ENCODE measurements at places on chromosomes 5 and 9. TPM values are rescaled to one million over a fixed set of nuclear protein-coding genes. Genes with fewer than 3 reads are reported as not detected.

- H3K27me3 ChIP-seq, result no peaks in the 10 kb centered on the region
- H3K36me3 ChIP-seq, result peaks cover 23% of the 10 kb centered on the region
- no peak overlapping the region for H3K27ac ChIP-seq
- H3K4me3 ChIP-seq, result no peak overlapping the region
- H3K4me1 ChIP-seq, result peaks cover 3% of the 10 kb centered on the region
Measured at GRCh38 chr5:151461312-151461711, 13.9 kb downstream of the SLC36A1 start.

DNA sequence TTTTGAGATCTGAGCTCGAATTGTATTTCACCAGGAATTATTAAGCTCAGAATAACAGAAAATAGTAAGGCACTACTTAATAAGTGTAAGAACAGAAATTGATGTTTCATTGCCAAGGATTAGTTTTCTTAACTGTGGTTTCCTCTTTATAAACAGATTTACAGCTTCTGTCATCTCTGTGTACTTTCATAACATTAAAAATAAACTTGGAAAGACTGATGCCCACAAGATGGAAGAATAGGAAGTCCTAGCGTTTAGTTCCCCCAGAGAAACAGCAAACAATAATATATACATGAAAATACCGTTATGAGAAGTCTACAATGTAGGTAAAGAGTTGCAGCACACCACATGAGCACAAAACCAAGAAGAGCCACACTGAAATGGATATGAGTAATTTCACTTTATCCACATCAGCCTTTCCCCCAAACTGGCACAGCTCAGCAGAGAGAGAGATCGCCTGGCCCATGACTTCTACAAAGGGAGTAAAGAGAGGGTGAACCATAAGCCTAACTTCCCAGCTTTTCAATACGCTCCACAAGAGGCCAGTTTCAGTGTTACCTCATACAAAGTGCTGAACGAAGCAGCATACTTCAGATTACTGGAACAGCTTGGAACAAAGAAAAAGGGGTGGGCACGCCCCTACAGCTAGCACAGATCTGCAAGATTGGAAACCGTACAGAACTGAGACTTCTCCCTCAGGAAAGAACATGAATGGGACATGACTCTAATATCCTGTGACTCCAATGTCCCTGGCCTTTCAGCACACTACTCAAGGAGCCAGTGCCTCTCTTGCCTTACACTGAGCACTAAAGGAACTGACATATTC, 75.4 kb downstream of the EMB start:
- H3K36me3 ChIP-seq, result no peaks in the 10 kb centered on the region
- no peak for DNase-seq
- H3K27me3 ChIP-seq, result no peaks in the 10 kb centered on the region
- no peak overlapping the region for H3K4me3 ChIP-seq
- H3K27ac ChIP-seq, result no peak overlapping the region
- H3K4me1 ChIP-seq, result no peaks in the 10 kb centered on the region

GRCh38 chr5:44245935-44246334, 143.3 kb downstream of the FGF10 start:
- no peaks in the 10 kb centered on the region for H3K36me3 ChIP-seq
- no peak overlapping the region for H3K27ac ChIP-seq
- DNase-seq, result no peak
- H3K4me1 ChIP-seq, result no peaks in the 10 kb centered on the region

TMEM141 gene
- total RNA-seq, result 94.7 TPM

GRCh38 chr5:137659209-137659608, 76.7 kb downstream of the KLHL3 start:
- no peak for DNase-seq
- H3K4me3 ChIP-seq, result no peak overlapping the region
- H3K27ac ChIP-seq, result no peak overlapping the region
- H3K27me3 ChIP-seq, result no peaks in the 10 kb centered on the region
- no peaks in the 10 kb centered on the region for H3K4me1 ChIP-seq

DNA sequence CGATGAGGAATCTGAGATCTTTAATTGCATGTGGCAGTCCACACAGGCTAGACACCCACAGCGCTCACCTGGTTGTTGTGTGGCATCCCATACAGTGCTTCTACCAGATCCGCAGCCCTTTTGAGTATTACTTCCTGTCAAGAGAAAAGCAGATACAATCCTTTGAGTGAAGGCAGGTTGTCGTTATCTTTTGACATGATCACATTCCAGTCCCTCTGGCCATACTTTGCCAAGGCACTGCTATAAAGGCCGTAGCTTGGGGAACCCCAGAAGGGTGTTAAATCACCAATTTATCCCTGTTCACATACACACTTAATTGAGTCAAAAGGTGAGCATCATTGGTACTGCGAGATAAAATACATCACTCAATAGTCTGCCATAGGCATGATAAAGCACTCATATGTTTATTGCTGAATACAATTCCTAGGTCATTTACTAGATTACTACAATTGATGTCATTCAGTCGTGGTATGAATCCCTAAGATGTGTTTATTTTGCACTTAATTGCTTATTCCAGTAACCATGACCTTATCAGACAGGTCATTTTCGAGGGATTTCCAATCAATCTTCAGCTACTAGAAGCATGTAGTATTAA, 385.6 kb downstream of the EBF1 start:
- no peak overlapping the region for H3K4me3 ChIP-seq
- H3K4me1 ChIP-seq, result no peaks in the 10 kb centered on the region
- DNase-seq, result no peak
- H3K36me3 ChIP-seq, result no peaks in the 10 kb centered on the region

DNA sequence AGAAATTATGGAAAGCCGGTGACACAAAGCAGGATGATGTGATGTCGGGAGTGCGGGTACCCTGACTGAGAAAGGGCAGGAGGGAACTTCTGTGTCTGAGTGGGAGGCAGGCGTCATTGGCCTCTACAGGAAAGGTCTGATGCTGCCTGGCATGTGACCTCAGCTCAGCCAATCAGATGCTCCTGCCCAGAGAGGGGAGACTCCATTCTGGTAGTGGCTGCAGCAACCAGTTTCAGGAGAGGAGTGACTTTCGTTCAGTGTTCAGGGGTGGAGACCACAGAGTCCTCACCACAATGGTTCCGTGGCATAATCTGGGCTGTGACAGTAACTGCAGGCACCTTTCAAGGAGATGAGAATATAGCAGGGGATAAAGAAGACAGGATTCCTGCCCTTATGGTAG, 6.7 kb upstream of the SFXN1 start:
- H3K4me1 ChIP-seq, result no peaks in the 10 kb centered on the region
- no peak overlapping the region for H3K4me3 ChIP-seq
- peaks cover 55% of the 10 kb centered on the region for H3K27me3 ChIP-seq
- H3K27ac ChIP-seq, result no peak overlapping the region
- H3K36me3 ChIP-seq, result no peaks in the 10 kb centered on the region
- no peak for DNase-seq

THBS4 gene
- total RNA-seq, result not detected

GRCh38 chr9:127525401-127526188, 74.3 kb downstream of the LRSAM1 start:
- H3K27me3 ChIP-seq, result no peaks in the 10 kb centered on the region
- H3K4me3 ChIP-seq, result no peak overlapping the region
- H3K27ac ChIP-seq, result no peak overlapping the region
- peaks cover 84% of the 10 kb centered on the region for H3K36me3 ChIP-seq

DNA sequence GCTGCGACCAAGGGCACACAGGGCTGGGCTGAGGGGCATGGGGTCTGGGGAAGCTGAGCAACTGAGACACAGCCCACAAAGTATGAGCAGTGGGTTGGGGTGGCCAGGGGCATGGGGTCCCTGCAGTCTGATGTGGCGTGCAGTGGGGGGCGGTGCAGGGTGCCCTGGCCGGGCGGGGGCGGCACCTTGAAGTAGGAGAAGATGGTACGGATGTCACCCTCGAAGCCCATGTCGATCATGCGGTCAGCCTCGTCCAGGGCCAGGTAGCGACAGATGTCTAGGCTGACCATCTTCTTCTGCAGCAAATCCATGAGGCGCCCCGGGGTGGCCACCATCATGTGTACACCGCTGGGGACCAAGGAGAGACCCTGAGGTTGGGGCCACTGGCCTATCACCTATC, 3.3 kb downstream of the DDX41 start:
- H3K36me3 ChIP-seq, result peaks cover 63% of the 10 kb centered on the region
- H3K4me3 ChIP-seq, result no peak overlapping the region
- H3K4me1 ChIP-seq, result peaks cover 23% of the 10 kb centered on the region
- H3K27ac ChIP-seq, result no peak overlapping the region

DNA sequence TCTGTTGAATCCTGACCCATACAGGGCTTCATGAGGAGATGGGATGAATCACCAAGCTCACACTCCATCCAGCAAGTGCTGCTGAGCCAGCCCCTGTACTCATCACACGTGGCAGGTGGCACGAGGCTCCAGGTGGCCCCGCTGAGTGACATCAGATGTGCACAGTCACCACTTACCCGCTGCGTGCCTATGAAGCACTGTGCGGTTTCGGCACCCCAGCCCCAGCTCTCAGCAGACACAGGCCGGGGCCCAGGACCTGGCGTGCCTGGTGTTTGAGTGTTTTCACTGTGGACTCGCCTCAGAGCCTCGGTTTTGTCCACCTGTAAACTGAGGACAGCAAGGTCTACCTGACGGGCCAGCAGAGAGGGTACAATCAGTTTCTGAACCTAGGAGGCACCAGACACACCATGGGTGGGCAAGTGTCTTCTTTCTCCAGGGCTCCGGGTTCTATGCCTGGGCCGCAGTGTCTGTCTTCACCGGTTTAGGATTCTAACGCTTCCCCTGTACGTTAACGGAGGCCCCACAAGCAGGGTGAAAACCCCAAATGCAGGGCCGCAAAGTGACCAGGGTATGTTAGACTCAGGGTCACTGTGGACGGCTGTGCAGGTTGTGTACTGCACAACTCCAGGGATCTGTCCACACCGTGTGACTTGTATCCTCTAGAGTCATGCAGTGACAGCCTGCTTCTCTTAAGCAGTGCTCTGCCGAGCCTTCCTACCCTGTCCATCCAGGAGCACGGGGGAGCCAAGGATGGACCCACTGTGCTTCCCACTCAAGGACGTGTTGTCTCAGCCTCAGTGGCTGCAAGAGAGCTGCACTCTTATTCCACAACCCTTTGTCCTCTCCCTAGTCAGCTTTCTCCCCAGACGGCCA, 44.3 kb upstream of the COL5A1 start:
- peaks cover 5% of the 10 kb centered on the region for H3K4me1 ChIP-seq
- no peak overlapping the region for H3K27ac ChIP-seq
- no peak for DNase-seq
- H3K27me3 ChIP-seq, result peaks cover 26% of the 10 kb centered on the region

DNA sequence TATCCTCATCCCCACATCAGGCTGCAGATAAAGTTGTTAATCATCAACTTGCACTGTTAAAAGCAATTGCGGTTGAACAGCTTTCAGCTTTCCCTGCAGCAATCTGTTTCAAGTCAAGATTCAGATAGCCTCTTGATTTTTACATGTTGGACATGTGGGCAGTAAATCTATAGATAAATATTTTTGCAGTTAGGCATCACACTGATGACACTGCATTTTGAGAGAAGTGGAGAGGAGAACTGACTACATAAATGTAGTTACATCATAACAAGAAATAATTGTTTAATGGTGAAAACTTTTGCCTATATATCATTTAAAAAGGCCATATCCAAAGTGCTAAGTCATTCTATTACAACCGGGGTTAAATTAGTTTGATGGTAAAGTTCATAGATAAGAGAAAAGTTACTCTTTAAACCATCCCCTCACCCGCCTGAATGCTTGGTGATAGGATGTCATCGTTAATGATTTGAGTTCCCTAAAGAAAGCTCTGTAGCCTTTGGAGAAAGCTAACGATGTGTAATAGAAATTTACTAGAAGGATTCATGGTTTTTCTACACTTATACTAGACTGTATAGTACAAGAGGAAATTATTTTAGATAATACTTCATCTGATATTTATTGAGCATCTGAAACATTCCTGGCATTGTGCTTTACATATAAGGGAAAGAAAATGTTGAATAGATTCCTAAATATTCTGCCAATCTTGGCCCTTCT, 30.8 kb upstream of the ALDH1A1 start:
- H3K27ac ChIP-seq, result no peak overlapping the region
- no peaks in the 10 kb centered on the region for H3K27me3 ChIP-seq
- H3K36me3 ChIP-seq, result no peaks in the 10 kb centered on the region
- no peak for DNase-seq

SLC46A2 gene
- not detected for total RNA-seq

DNA sequence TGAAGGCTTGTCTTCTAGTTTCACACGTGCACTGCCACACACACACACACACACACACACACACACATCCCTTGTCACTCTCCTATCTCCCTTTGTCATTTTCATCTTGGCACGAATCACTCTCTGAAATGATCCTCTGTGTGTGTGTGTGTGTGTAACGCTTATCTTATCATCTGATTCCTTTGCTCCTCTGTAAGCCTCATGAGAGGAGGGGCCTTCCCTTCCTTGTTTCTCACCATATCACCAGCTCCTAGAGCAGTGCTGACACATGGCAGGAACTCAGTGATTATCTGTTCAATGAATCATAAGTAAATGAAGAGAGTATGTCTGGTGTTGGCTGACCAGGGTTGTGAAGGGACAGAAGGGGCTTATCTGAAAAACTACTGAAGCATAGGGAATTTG, 53.3 kb downstream of the PDE4D start:
- no peaks in the 10 kb centered on the region for H3K36me3 ChIP-seq
- H3K27me3 ChIP-seq, result no peaks in the 10 kb centered on the region
- no peak overlapping the region for H3K4me3 ChIP-seq
- no peak for DNase-seq
- no peak overlapping the region for H3K27ac ChIP-seq

GRCh38 chr5:119322312-119322947, 33.4 kb upstream of the TNFAIP8 start:
- H3K27me3 ChIP-seq, result no peaks in the 10 kb centered on the region
- peak; percentile 49 for DNase-seq
- peak overlapping the region; percentile 92 for H3K27ac ChIP-seq
- no peaks in the 10 kb centered on the region for H3K36me3 ChIP-seq

- H3K27me3 ChIP-seq, result no peaks in the 10 kb centered on the region
- no peak overlapping the region for H3K27ac ChIP-seq
- H3K4me1 ChIP-seq, result peaks cover 20% of the 10 kb centered on the region
- no peak overlapping the region for H3K4me3 ChIP-seq
Measured at GRCh38 chr5:139181322-139181730, 16.8 kb downstream of the SIL1 start.

CNOT8 gene
- 47.7 TPM for total RNA-seq

- H3K4me1 ChIP-seq, result no peaks in the 10 kb centered on the region
- H3K27me3 ChIP-seq, result no peaks in the 10 kb centered on the region
- no peak overlapping the region for H3K4me3 ChIP-seq
- no peaks in the 10 kb centered on the region for H3K36me3 ChIP-seq
Measured at GRCh38 chr9:109349421-109349846, 28.6 kb upstream of the EPB41L4B start.

- no peaks in the 10 kb centered on the region for H3K27me3 ChIP-seq
- no peak overlapping the region for H3K27ac ChIP-seq
- no peak for DNase-seq
- H3K4me3 ChIP-seq, result no peak overlapping the region
- no peaks in the 10 kb centered on the region for H3K36me3 ChIP-seq
Measured at GRCh38 chr5:143425835-143426234, 22.3 kb upstream of the NR3C1 start.

- no peak overlapping the region for H3K4me3 ChIP-seq
- H3K4me1 ChIP-seq, result no peaks in the 10 kb centered on the region
- no peak for DNase-seq
- no peaks in the 10 kb centered on the region for H3K27me3 ChIP-seq
Measured at GRCh38 chr5:168066536-168067208, 224.8 kb upstream of the WWC1 start.

GRCh38 chr9:107807183-107807582, 317.6 kb upstream of the KLF4 start:
- no peak for DNase-seq
- no peak overlapping the region for H3K4me3 ChIP-seq
- H3K4me1 ChIP-seq, result no peaks in the 10 kb centered on the region
- H3K27ac ChIP-seq, result no peak overlapping the region

TEX10 gene
- total RNA-seq, result 43.1 TPM

- no peaks in the 10 kb centered on the region for H3K36me3 ChIP-seq
- no peak overlapping the region for H3K4me3 ChIP-seq
- H3K4me1 ChIP-seq, result no peaks in the 10 kb centered on the region
Measured at GRCh38 chr5:136740228-136740627, 374.9 kb upstream of the TRPC7 start.
